Esophagus mucosa (tissue), 1 donor: ENCODE measurements at places on chromosomes 16 and 17.

DNA sequence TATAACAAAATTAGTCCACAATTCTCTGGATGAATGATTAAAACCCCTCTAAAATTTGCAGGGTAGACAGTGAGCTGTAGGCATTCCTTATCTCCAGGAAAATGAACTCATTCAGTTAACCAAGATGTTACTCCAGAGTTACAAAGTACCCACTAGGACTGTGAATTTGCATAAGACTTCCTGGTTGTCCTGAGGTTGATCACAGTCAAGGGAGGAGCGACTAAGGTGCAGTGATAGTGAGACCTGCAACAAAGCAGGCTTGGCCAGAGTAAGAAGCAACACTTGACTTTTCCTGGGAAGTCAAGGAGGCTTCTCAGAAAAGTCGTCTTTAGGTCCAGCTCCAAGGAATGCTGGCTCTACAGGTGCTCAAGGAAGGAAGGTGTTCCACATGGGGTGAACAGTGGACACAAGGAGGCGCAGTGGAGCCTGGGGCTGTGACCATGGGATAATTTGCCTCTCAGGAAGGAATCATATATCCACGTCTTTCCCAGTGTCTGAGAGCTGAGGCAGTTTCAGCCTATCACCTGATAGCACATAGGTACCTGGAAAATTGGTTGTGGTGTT is 821.1 kb upstream of the EEF2KMT start:
- no peak for ATAC-seq

DNA sequence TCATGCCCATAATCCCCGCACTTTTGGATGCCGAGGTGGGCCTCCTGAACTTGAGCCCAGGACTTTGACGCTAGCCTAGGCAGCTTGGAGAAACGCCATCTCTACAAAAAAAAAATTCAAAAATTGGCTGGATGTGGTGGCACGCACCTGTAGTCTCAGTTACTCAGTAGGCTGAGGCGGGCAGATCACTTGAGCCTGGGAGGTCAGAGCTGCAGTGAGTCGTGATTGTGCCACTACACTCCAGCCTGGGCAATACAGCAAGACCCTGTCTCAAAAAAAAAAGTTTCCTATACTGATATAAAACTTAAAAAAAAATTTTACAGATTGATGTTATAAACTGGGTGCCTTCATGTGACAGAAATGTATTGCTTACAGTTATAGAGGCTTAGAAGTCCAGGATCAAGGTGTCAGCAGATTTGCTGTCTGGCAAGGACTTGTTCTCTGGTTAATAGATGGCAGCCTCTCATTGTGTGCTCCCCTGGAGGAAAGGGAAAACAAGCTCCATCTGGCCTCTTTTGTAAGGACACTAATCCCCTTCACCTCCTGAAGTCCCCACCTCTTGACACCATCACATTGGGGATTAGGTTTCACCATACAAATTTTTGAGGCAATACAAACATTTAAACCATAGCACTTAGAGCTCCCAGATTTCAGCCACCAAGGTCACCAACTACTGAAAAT is 8.5 kb upstream of the CES3 start:
- ATAC-seq = no peak

DNA sequence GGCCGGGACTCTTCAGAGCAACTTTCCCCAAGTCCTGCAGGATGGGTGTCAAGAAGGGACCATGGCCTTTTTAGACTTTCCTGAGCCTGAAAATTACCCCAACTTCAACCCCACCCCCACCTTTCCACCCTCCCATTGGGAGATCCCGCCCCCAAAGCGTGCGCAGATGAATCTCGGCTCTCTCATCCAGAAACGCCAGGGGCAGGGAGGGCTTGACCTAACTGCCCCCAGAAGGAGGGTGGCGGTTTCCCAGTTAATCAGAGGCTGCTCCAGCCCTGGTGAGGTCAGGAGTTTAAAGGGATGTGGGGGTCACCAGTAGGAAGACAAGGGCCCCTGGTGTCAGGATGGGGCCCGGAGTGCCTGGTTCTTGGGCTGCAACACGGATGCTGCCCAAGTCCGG is 480 bp downstream of the KIF19 start:
- no peak for ATAC-seq

DNA sequence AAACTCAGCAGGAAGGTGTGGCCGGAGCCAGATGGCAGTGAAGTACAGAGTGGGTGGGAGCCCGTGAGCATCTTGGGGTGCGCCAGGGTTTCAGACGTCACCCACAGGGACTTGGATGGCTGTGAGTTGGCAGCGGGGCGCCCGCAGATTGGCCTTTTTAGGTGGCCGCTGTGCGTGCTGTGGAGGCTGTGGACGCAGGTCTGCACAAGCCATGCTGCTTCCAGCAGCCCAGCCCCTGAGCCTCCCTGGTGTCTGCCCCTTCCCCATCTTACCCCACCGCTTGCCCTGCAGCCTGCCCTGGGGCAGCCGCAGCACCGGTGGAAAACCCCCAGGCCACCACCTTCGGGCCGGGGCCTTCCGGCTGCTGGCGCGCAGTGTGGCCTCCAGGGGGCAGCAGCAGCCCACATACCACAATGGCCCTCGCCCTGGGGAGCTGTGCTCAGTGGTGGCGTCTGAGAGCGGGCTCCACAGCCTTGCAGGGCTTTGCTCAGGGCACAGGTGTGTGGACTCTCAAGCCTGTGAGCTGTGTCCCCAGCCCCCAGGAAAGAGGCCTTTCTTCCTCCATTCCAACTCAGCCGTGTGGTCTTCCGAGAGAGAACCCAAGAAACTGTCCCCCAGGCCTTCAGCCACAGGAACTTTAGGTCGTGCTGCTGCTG is 11.8 kb downstream of the ENDOV start:
- peak; percentile 82 for ATAC-seq

GRCh38 chr17:77830816-77831473 is 127.6 kb upstream of the TNRC6C start:
- ATAC-seq = no peak

- peak; percentile 35 for ATAC-seq
These were observed 43.6 kb downstream of the TEX14 start for GRCh38 chr17:58648236-58648635.

- ATAC-seq = no peak
These were observed 138.0 kb upstream of the HS3ST2 start for GRCh38 chr16:22675745-22676540.

GRCh38 chr17:14197586-14197985 is 39.1 kb downstream of the CDRT15 start:
- ATAC-seq = no peak

DNA sequence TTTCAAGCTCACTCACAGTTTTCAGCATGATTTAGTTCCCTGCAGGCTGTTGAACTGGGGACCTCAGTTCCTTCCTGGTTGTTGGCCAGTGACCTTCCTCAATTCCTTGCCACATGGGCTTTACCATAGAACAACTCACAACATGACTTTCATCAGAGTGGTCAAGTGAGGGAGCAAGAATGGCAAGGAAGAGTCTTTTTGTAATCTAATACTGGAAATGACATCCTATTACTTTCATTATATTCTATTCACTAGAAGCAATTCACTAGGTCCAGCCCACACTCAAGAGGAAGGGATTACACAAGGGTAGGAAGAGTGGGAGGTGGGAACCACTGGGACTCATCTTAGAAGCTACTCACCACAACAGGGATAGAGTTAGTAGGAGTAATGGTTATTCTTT is 57.6 kb downstream of the SYT17 start:
- ATAC-seq = no peak

GRCh38 chr17:48631693-48632578 is 5.8 kb upstream of the HOXB9 start:
- ATAC-seq = no peak

GRCh38 chr16:75322740-75323139 is 71.3 kb upstream of the BCAR1 start:
- ATAC-seq = peak; percentile 79

DNA sequence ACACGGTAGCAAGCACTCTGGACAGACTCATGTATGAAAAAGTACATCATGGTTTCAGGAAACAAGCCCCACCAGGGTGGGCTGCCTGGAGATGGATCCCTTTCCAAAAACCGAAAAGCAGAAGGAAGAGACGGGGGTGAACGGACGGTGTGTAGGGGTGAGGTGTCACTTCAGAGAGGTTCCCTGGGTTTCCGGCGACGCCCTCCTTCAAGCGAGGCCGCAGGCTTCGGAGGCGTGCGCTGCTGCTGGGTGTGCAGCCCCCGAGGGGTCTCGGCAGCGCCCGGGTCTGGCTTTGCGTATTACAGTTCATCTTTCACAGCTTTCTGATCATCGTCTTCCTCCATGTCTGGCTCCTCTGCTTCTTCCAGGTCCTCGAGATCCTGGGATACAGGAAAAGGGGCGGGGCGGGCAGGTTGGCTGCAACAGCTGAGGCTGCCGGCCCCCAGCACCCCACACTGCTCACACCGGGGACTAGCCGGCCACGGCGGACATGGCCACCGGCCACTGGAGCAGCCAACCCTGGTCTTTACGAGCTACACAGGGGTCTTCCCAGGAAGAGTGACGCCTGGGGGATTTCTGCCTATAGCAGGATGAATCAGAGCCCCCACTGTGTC is 9.0 kb upstream of the PPP1R27 start:
- ATAC-seq = no peak

DNA sequence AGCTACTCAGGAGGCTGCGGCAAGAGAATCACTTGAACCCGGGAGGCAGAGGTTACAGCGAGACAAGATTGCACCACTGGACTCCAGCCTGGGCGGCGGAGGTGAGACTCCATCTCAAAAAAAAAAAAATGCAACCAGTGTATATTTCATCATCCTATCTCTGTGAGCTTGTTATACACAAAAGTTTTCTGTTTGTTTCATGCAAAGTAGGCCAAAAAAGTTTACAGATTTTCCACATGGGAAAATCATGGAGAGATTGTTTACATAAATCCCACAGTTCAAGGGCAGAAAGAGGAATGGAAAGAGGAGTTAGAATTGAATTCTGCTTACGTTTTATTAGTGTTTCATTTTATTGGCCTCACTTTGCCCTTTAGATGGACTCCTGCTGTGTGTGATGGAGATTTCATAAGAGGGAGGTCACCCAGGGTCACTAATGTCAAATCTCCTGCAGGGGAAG is 24.7 kb downstream of the NARF start:
- ATAC-seq = no peak

DNA sequence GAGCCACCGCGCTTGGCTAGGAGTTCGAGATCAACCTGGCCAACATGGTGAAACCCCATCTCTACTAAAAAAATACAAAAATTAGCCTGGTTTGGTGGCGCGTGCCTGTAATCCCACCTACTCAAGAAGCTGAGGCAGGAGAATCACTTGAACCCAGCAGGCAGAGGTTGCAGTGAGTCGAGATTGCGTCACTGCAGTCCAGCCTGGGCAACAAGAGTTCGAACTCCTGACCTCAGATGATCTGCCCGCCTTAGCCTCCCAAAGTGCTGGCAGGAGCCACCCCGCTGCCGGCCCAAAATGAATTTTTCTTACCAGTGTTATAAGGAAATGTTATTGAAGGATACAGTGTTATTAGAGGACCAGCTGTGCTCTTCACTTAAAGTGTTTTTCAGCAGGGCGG is 2.3 kb downstream of the NUP85 start:
- no peak for ATAC-seq

DNA sequence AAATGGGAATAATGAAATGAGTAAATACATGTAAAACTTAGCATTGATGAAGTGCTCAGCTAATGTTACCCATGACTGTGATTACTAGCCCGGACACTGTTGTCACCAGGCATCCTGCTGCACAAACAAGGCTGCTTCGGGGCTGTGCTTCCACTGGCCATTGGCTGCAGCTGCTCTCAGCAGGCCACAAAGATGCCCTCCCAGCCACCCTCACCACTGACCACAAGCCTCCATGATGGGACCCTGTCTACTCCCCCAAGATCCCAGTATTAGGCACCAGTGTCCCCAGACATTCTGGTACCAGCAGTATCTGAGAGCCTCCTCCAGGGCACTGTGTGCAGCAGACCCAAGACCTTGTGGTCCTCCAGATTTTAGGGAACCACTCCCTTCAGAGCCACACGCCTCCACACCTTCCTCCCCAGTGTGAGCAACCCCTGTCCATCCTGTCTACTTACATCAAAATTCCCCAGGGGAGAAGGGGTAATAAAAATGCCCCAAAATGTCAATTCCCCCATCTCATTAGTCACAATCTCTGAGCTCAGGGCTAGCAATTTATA is 19.7 kb upstream of the NUP93 start:
- ATAC-seq = no peak

DNA sequence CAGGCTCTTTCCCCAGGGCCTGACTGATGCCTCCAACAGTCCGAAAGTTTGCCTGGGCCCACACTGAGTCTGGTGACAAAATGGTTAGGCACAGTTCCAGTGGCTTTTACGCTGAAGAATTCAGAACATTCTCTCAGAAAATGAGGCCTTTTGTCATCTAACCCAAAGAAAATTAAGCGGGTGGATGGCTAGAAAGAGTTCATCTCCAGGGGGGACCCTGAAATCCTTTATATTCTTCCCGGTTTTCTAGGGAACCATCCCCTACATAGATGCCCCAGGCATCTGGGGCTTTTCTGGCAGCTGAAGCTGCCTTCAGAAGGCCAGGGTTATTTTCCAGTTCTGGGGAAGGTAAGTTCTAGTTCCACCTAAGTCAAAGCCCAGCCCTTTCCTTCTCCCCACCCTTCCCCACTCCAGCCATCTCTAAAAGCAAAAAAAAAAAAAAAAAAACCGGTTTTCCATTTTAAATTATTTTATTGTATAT is 2.2 kb downstream of the RASD1 start:
- ATAC-seq = no peak

GRCh38 chr16:3541527-3542155 is 35.6 kb downstream of the NLRC3 start:
- ATAC-seq = no peak

DNA sequence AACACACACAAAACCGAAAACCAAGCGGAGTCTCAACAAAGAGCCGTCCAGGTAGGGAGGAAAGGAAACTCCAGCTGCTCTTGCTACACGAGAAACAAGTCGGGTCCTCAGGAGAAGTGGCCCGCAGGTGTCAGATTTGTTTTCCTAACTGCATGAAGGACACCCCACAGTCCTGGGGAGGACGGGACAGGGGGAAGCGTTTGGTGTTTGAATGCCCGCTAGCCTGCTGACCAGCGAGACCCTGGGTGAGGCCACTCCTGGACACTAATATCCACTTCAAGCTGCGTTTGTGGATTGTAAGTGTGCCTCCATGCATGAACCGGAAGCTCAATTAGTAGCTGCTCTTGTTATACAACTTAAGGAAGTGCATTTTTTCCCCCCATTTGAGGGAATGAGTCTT is 299.5 kb downstream of the MAF start:
- no peak for ATAC-seq

DNA sequence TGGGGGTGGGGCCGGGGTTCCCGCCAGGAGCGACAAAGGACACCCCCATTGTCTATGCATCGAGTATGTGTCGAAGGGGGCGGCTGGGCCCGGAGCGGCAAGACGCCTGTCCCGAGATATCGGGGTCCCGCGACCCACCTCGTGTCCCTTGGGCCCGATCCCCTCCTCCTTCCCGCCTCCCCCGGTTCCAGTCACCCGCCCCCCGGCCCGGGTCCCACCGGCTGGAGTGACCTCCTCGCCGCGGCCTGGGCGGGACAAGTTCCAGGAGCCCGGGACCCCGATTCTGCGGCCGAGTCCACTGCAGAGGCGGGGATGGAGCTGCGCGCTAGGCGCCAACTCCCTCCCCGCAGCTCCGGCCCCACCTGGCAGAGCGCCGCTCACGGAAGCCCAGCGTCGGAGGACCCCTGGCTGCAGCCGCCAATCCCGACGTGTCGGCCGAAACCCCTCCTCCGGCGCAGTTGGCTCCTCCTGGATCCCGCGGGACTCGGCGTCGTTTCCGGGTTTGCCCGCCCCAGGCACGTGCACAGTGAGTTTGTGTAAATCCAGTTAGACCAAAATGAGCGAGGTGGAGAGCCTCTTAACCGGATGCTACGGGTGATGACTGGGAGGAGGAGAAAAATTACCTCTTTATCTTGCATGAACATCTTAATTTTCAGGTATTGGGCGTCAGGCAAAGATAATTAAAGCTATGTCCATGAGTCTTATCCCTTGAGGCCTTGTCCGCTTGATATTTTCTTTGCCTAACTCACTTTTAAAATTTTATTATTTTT is at the start of gene NMRAL1:
NMRAL1 (minus strand) TSS at position 434 of the 770 bp plus-strand sequence. CDS start 493 bp downstream, outside the sequence.
- ATAC-seq = peak; percentile 72
